HCEC 1CT (cell line): ENCODE measurements at places on chromosomes 12 and 14.

- DNase-seq, result no peak
Measured at GRCh38 chr12:79414252-79414651, 276.5 kb downstream of the PAWR start.

GRCh38 chr12:103883908-103884307, 42.9 kb upstream of the NT5DC3 start:
- no peak for DNase-seq

- no peak for DNase-seq
Measured at GRCh38 chr12:96094201-96094600, 58.8 kb upstream of the LTA4H start.

DNA sequence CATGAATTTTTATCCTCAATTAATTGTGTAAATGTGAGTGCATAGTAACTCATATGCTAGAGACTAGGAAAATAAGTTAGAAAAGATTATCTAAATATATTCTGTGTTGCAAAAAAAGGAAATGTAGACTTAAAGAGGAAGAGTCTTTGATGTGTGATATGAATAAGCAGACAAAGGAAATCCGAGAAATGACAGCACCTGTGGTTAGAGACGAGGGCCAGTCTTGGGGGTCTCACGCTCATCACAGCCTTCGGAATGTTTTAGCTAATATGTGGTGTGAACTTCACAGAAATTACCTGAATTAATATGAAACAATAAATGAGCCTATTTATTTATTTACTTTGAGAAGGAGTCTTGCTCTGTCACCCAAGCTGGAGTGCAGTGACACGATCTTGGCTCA, 11.6 kb downstream of the ATP6V0A2 start:
- no peak for DNase-seq

GRCh38 chr12:61646639-61647038, 613.6 kb upstream of the USP15 start:
- no peak for DNase-seq

DNA sequence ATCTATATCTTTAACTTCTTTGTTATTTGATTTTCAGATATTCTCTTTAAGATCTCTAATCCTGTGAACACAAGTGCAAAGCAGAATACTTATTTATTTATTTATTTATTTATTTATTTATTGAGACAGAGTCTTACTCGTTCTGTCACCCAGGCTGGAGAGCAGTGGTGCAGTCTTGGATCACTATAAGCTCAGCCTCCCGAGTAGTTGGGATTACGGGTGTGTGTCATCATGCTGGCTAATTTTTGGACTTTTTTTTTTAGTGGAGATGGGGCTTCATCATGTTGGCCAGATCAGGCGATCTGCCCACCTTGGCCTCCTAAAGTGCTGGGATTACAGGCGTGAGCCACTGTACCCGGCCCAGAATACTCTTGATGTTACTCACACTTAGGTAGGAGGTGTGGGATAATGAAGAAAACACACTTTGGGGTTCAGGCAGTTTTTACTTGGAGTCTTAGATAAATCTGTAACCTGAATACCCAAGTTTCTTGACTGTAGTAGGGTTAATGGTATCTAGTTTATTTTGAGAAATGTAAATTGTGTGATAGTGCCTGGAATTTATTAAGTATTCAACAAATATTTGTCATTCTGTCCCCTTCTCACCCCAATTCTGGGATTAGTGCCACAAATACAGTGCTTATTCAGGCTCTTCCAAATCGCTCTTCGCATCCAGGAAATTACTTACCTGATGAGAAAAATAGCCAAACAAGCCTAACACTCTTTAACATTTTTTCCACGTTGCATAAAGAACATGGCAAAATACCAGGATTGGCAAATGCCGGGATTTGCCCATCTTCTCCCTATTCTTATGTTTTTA, 33.0 kb downstream of the METAP2 start:
- DNase-seq, result no peak

DNA sequence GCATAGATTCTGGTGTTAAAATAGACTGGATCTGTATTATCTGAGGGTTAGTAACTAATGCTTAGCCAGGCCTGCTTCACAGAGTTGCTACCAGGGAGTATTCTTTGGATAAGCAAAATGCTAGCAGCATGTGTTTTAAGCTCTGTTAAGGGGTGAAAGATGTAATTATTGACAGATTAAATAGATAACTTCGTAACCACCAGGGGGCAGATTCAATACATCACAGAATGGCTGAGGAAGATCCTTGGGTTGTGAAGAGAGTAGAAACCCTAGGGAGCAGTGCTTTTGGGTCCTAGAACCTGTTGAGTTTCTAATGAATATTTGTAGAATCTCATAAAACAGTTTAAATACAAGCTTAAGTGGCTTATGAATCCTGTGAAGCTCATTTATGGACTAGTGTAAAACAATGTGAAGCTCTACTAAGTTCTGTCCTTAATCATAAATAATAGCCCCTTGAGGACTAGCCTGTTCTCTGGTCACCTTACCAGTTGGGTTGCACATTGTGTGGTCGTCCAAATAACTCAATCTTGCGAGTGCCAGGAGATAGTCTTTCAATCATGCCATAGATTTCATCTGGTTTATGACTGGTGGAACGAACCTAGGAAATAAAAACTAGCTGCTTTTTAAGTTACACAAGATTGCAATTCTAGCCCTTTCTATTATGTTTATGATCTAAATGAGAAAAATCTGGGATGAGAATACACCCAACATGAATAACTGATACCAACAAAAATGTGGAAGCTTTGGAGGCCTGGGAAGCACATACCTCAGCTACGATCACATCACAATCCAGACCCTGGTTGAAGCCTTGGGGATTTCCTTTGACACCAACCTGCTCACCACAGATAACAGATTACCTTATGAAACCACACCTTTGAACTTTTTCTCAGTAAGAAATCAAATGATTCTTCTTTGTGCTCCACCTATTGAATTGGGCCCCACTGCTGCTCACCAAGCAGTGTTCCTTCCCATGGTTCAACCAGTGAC, 12.3 kb downstream of the METTL3 start:
- peak; percentile 42 for DNase-seq

DNA sequence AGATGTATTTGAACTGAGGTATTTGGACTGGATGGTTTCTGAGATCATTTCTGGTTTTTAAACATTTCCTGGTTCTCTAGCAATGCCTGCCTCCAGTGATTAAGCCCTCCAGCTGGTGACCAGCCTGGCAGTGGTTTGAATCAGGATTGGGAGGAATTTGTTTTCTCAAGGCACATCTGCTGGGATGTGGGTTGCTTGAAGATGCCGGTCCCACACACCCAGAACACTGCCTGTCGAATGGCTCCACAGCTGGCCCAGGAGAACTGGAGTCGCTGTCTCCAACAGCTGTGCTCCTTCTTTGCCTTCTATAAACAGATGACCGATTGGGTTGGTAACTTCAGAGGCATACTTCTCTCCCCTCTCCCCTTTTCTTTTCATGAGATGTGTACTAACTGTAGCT, 258.0 kb upstream of the DDHD1 start:
- DNase-seq, result peak; percentile 85

DNA sequence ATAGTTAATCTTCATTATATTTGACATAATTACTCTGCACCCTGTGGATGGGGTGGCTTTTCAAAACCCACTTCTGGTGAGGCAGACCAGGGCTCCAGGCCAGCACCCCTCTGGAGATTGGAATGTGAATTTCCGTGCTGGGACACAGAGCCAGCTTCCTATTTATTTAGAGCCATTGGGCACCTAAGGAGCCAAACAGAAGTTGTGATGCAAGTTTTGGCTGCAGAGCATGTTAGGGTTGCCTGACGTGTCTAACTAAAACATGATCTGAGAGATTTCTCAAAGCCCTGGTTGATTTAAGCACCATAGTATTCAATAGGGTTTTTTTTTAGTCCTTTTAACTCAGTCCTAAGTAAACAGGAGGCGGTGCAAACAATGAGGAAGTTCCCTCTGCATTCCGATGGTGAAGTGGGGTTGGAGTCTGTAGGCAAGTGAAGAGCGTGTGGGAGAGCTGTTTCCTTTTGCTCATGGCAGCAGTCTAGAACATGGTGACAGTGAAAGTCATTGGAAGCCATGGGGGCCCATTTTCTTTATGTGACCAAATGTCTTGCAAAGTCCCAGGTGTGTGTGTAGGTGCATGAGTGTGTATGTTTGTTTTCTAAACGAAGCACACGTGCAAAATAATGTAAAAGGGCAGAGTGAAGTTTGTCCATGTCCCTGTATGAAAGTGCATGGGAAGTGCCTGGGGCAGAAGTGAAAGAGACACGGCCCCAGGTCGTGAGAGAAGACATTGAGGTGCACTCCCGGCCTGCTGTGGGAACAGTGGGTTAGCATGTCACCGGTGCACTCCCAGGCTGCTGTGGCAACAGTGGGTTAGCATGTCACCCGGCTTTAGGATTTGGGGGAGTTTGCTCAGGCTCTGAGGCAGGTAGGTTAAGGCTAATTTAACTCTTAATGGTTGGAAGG, 117.7 kb downstream of the PRKCH start:
- peak; percentile 40 for DNase-seq

DNA sequence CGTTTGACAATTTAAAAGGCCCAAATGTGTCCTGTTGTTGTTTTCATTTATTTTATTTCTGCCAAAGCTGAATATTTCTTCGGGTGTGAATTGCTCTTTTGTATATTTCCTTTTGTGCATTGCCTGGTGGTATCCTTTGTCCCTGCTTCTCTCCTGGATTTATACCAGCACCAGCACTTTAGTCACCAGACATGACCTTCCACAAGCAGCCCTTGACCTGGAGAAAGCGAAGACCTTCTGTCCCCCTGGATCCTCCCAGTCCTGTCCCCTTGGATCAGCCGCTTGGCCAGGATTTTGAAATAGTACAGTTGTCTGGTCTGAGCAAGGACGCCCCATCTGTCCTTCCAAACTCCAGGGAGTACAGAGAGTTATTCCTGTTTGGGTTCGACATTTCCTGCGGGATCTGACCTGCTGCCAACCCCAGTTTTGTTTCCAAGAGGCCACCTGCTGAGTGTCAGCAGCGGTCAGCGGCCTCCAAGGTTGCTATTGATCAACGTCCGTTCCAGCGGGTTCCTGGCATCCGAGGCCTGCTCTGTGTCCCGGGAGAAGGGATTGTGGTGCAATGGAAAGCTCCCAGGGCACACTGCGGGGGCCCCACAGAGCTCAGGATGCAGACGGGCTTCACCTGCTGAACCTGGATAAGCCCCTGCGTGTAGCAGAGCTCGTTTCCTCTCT, 45.1 kb upstream of the CHGA start:
- peak; percentile 3 for DNase-seq

DNA sequence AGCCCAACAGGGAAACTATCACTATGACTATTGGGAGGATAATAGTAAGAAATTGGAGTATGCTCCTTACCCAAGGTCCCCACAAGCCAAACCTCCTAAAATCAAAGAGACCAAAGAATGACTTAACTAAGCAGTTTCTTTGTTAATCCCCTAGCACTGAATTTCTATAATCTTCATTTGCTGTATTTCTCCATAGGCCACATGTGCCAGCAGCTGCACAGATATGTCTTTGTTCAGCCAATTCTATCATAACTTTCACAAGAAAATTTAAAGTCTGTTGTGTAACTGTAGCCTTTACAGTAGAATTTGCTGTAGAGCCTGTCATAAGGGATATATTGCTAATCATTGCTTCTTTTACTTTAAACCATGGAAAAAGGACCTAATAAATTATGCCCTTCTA, 104.0 kb downstream of the RIN3 start:
- no peak for DNase-seq

DNA sequence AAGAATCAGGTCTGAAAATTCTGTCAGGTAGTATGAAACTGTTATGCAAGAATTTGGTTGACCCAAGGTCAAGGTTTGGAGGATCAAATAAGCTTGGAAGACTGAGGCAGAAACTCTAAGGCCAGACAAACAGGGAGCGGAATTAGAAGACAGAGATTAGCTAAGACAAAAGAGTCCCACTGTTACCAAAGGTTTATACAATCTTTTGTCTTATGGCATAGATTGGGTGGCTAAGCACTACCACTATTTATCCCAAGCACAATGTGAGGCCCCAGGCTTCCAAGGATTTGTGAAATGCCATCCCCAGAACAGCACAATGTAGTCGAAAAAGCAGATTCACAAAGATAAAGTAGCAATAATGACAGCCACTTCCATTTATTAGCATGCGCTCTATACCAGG, 311.2 kb downstream of the SEC23A start:
- no peak for DNase-seq

- DNase-seq, result no peak
Measured at GRCh38 chr12:111126331-111126730, 206.0 kb upstream of the MYL2 start.

GRCh38 chr12:55679691-55680090, 28.0 kb downstream of the ITGA7 start:
- DNase-seq, result no peak

DNA sequence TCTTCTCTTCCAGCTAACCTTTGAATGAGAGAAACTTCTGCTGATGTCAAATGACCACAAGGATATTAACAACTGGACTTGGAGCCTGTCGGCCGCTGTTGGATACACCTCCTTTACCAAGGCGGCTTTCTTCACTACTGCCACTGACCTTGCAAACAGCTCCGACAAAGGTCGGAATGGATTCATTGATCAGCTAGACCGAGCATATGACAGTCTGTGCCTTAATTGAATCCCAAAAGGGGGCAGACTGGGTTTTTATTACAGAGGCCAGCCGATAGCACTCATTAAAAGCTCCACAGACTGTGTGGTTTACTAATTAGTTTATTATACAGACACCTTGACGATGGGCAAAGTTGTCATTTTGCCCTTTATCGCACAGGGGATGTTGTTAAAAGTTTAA, 394.5 kb downstream of the RERGL start:
- no peak for DNase-seq

DNA sequence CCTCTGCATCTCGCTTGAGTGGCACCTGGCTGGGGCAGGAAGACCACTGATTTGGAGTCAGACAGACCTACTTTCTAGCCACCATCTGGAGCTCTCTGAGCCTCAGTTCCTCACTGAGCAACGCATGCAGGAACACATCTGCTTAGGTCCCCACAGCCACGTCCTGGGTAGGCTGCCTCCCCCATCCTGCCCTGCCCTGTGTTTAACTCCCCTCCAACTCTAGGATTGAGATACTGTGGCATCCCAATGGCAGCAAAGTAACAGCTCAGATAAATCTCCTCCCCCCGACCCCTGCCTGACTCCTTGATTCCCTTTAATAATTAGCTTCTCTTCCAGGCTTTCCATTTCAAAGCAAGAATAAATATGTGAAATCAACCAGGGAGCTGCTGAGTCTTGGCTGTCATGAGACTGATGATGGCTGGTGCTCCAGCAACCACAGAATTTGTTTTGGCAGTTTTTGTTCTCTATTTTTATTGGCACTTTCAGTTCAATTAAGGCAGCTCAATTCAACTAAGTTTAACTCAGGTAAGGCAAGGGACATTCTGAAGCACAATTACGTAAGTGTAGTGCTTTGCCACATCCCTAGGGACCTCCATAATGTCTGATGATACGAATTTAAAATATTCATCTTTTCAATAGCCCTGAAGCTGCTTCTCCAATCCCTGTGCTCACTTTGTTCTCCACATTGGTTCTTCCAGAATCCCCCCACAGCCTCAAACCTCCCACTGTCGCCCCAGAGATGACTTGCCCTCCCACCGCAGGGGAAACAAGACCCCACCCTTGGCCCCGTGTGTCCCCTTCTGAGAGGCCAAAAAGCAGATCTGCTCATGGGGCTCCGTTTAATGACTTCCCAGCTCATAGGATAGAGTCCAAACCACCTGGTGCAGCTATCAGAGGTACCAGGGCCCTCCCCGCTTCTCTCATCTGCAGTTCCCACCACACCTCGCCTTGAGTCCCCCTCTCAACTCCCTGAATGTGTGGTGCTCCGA, 58.2 kb downstream of the ESR2 start:
- DNase-seq, result no peak

GRCh38 chr12:46454981-46455380, 82.4 kb upstream of the SLC38A2 start:
- no peak for DNase-seq

- DNase-seq, result no peak
Measured at GRCh38 chr14:63078569-63078968, 33.3 kb upstream of the KCNH5 start.

- no peak for DNase-seq
Measured at GRCh38 chr12:93767524-93767863, 90.3 kb downstream of the CRADD start.
